ENCODE measurements at places on chromosomes 4 and X.

DNA sequence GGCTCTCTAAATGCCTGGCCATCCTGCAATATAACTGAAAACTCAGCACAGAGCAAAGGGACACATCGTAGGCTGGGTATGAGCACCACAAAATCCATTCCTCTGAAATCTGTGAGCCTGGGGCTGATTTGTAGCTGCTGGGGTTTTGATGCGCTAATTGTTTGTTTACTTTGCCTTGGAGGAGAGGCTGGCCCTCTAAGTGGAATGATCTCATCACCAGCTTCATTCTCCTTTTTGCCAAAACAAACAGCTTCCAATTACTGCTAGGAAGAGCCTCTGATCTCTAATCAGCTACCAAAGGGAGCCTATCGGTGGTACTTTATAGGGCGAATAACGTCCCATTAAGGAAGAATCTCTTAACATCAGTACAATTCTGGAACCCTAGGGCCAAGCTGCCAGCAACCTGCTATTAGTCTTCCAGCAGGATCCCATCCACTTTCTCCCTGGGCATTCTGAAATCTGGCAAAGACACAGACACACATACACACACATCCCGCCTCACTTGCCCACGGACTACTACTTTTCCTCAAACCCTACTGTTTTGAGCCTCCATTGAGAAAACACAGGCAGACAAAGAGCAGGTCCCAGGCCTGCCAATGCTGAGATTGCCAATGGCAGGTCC, 5.8 kb downstream of the ANOS1 start:
- no peak for DNase-seq

GRCh38 chr4:114807357-114807756, 208.8 kb downstream of the UGT8 start:
- no peak for DNase-seq

DNA sequence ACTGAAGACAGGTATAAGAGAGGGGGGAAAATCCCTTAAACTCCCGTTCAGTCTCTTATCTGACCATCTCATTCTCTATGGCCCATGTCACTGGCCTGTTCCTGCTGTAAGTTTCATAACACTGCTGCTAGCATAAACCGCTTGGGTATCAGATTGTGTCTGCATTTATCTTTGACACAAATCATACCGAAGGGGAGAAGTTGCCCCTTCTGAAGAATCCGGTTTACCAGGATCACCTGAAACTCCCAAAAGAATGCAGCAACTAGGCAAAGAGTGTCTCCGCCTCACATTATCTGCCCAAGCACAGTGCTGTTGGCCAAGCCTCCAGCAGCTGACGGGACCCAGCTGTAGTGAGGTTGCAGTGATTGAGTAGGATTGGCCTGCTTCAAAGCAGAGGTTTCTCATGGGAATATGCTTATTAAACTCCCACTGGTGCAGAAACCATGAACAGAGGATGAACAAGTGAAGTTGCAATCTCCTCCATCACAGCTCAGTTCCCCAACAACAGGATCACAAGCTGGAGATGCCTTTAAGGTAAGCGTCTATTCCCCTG, 71.3 kb upstream of the PUDP start:
- DNase-seq = no peak

GRCh38 chrX:47662144-47662657, 3.2 kb upstream of the UXT start:
- DNase-seq = peak; percentile 65

GRCh38 chr4:186203406-186203805, 12.0 kb downstream of the CYP4V2 start:
- no peak for DNase-seq

DNA sequence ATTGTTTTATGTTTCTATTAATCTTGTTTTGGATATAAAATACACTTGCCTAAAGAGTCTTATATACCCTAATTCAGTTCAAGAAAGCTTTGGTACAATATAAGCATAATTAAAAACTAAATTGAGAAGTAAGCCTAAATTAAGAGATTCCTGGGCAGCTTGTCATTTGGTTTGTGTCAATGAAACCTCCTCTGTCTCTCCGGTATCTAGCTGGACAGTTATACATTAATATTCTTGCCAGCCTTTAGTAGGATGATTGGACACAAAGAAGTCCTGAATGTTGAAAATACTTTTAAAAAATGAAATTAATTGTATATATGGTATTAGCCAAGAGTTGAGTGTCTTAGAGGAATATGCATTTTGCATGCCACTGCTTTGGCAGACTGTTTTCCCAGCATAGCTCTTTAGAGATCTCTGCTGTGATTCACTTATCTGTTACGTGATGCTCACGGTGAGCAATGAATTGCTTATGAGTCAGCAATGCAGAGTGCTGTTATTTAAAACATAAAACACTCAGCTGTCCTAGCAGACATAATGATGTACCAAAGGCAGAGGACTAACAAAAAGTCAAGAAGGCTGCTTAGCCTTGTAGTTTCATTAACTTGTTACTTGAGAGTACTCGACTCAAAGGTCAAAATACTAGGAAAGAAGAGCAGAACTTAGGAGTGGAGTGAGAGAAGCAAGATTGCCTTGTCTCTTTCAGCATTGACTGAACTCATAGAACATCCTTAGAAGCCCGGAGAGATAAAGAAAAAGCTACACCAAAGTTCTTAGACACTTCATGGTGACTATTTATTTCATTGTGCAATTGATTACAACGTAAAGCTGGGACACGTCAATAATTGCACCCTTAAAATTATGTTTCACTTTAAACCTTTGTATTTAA, 1296.1 kb upstream of the PCDH7 start:
- DNase-seq = peak; percentile 62

- DNase-seq = no peak
These were observed 72.6 kb downstream of the ANAPC4 start for GRCh38 chr4:25449688-25450087.

GRCh38 chrX:2360731-2361130, 140.0 kb downstream of the DHRSX start:
- no peak for DNase-seq

GRCh38 chrX:16119353-16120220, 3.8 kb upstream of the GRPR start:
- DNase-seq = no peak

DNA sequence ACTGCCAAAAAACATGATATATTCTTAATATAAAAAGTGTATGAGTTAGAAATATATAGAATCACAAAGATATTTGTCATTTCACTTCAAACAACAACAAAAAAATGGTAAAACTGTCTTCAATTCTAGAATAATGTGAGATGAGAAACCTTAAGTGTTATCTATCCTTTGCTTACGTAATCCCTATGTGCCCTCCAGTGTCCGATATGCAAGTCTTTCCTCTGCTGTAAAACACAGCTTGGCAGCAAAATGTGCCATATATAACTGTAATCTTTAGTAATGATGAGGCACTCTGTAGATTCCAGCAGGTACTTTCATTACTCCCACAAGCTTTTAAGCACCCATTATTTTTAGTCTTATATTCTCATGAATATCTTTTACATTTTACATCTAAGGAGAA, 555.1 kb upstream of the FRG1 start:
- DNase-seq = no peak

GRCh38 chrX:37075892-37076595, 67.9 kb downstream of the FAM47C start:
- DNase-seq = no peak

- DNase-seq = no peak
These were observed 106.5 kb downstream of the EGF start for GRCh38 chr4:110019153-110019552.

DNA sequence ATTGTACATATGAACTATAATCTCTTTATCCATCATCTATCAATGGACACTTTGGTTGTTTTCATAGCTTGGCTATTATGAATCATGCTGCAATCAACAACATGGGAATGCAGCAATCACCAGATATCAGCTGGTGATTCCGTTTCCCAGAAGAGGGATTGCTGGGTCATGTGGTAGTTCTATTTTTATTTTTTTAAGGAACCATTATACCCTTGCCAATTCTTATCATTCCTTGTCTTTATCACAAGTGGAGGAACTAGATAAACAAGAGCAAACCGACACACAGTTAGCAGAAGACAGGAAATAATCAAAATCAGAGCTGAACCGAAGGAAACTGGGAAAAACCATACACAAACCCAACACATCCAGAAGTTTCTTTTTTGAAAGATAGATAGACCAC, 14.5 kb upstream of the LNX1 start:
- DNase-seq = no peak

DNA sequence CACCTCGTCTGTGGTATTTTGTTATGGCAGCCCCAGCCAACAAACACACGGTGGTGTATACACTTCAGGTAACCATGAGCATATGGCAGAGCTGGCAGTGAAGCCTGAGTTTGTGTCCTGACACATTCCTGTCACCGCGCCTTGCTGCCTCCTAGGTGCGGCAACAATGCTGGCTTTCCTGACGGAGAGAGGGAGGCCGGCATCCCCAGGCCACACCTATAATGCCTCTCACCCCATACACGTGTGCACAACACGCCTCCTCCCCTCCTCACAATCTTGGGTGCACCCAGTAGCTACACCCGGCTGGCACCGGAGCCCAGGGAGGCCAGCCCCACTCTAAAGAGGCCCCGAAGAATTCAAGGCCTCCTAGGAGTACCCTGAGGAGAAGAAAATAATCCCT, 158.5 kb downstream of the NSUN7 start:
- no peak for DNase-seq

GRCh38 chr4:75370576-75370975, 143.6 kb downstream of the RCHY1 start:
- no peak for DNase-seq

GRCh38 chr4:35125995-35126712, 1118.2 kb downstream of the ARAP2 start:
- DNase-seq = no peak

DNA sequence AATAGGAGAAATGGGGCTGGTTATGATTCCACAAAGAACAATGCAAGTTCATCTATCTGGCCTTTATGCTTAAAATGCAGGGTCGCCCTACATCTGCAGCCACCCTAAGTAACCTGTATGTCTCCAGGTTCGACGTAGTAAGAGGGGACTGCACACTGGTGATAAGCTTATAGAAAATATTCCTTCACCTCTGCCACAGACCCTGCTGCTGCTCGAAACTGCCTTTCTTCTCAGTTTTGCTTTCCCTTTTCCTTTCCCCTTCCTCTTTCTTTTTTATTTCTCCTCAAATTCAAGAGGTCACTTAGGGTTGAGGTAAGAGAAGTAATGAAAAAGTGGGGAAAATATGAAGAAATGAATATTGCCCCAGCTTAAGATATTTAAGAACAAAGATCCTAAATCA, 123.5 kb downstream of the DCHS2 start:
- DNase-seq = no peak

DNA sequence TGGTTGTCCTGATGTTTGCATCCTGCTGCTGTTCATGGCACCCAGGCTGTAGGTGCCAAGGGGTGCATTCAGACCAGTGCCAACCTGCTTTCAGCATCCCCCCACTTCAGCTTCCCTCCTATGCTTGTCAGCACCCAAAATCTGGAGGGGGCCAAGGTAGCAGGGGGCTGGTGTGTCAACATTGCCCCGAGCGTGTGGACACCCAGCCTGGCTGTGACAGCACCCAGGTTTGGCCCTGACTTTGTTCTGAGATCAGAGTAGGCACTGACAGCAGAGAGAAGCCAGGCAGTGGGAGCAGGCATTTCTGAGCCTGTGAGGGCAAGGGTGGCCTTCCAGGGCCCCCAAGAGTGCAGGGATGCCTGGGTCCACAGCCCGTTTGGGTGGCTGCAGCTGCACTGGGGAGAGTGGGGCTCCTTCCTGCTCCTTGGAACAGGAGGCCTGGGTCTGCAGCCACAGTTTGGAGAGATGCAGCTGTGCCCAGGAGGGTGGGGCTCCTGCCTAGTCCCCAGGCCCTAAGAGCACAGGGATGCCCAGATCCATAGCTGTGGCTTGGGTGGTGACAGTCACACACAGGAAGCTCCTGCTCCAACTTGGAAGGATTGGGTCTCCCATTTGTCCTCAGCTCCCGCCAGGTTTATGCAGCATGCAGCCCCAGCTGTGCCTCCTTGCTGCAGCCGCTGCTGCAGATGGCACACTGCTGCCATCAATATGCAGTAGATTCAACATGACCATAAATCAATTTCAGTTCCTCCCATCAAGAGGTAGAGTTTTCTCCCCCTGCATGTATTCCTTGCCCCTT, 12.3 kb upstream of the PPM1K start:
- DNase-seq = no peak

GRCh38 chr4:137307806-137308205, 224.5 kb downstream of the PCDH18 start:
- DNase-seq = no peak

DNA sequence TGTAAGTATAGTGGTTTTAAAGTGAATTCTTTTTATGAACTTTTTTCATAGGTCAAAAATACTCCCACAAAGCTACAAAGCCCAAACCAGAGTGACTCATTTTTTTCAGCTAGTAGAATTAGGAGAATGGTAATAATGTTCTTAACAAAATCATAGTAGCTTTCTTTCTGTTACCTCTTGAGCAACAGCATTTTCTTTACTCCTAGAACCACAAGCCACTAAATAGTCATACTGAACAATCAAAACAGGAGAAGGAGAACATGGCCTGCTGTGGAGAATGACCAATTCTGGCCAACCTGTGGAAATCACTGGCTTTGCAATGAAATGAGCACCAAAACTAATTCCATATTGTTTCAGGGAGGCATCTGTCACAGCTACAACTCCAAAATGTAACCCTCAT, 112.9 kb downstream of the AMMECR1 start:
- peak; percentile 27 for DNase-seq

GRCh38 chr4:5999356-5999755, 18.9 kb downstream of the C4orf50 start:
- no peak for DNase-seq

DNA sequence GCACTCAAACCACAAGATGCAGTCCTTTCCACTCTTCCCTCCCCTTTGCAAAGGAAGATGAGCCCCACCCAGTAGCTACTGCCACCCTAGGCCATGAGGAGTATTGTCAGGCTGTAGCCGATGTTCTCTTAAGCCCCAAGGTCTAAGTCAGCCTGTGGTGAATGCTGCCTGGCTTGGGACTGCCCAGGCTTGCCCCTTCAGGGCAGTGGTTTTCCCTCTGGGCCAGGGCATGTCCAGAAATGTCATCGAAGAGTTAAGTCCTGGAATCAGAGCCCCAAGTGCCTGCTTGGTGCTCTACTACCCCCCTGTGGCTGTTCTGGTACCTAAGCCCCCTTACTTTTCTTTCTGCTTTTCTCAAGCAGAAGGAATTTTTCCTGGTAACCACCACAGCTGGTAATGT, 11.8 kb upstream of the PGK1 start:
- DNase-seq = no peak

- no peak for DNase-seq
These were observed 110.4 kb downstream of the IL13RA2 start for GRCh38 chrX:114906984-114907510.

DNA sequence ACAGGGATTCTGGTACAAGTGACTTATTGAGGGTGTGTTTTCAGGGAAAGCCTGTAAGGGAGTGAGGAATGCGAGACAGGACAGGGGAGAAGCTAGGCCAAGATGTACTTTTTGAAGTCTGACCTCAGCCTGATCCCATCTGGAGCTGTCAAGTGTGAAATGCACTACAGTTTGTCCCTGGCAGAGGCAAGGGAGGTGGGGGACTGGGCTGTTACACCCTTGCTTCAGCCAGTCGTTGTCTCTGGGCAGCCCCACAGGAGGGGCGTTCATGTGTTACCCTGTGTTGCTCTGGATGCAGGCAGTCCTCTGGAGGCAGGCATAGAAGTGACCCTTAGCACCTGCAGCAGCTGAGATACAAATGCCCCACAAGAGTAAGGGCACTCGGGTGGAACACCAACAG, 25.8 kb downstream of the PPEF1 start:
- no peak for DNase-seq
